ENCODE measurements at places on chromosomes 1 and 21.

DNA sequence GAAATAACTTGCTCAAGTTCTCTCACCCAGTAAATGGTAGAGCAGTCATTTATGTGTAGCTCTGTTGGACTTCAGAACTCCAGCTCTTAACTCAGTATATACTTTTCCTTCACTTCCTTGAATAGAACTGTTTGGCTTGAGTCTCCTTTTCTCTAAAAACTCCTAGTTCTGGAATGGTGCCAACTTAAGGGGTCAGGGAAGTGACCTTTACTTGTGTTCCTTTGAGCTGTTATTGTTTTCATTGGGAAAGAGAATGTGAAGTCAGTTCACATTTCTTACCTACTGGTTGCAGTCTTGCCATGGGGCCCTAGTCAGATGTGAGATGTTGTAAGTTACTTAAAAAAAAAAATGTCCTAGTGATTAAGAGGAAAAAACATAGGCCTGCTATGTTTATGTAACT, 77.0 kb upstream of the MACF1 start:
- no peak for DNase-seq

- DNase-seq, result no peak
Observed at GRCh38 chr1:183723571-183723970, 70.5 kb upstream of the APOBEC4 start.

DNA sequence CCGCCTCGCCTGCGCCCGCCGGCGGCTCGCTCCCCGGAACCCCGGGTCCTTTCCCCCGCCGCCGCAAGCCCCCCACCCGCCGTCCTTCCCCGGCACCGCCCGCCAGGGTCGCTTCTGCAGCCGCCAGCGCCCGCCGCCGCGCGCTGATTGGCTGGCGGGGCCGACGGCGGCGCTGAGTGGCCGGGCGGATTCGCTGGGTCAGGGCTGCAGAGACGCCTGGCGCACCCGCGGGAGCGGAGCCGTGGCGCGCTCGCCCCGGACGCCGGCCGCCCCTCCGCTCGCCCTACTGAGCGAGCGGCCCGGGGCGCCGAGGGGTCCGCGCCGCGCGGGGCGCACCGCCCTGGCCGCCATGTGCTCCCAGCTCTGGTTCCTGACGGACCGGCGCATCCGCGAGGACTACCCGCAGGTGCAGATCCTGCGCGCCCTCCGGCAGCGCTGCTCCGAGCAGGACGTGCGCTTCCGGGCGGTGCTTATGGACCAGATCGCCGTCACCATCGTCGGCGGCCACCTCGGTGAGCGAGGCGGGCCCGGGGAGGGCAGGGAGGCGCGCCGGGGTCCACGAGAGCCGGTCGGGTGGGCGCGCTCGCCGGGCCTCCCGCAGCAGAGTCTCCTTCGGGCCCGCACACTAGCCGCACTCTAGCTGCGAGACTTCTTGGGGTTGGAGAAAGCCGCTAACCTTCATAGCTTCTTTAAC, at the start of gene RIMKLA:
RIMKLA (plus strand) TSS at position 207 of the 694 bp plus-strand sequence; CDS start at position 350, 143 bp downstream.
- DNase-seq, result peak; percentile 42

DNA sequence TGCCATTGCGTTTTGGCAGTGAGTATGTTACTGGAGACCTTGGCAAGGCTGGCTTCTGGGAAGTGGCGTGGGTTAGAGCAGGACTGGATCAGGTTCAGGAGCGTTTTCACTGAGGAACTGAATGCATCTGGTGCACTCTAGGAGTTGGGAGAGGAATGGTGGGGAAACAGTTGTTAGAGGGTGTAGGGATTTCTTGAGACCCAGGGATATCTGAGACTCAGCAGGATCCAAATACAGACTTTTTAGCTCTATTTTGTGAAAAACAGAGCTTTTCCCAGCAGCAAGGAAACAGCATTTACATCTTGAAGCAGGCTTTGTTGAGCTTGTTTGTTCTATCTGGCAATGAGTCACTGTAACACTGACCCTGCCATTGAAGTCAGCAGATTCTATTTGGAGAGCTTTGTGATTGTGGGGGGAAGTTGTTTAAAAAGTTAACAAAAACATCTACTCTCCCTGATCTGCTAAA, 56.9 kb upstream of the NRIP1 start:
- DNase-seq, result no peak

GRCh38 chr1:231201979-231202633, 38.9 kb upstream of the GNPAT start:
- no peak for DNase-seq

DNA sequence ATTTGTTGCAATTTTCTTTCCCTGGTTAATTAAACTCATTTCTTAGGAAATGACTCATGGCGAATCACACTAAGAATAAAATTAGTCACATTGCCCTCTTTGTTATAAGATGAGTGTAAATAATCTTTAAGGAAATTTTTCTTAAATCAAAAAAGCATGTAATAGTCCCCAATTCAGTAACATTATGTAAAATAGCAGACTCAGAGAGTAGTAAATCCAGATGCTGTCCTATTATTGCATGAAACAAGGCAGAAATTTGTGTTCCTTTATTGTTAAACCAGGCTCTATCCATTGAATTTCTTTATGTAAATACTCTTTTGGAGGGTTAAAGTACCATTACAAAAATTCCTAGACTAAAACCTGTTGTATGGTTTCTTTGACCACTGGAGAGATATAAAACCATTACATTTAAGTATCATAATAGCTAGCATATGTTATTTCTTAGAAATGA, 154.5 kb upstream of the C1orf87 start:
- DNase-seq, result no peak

DNA sequence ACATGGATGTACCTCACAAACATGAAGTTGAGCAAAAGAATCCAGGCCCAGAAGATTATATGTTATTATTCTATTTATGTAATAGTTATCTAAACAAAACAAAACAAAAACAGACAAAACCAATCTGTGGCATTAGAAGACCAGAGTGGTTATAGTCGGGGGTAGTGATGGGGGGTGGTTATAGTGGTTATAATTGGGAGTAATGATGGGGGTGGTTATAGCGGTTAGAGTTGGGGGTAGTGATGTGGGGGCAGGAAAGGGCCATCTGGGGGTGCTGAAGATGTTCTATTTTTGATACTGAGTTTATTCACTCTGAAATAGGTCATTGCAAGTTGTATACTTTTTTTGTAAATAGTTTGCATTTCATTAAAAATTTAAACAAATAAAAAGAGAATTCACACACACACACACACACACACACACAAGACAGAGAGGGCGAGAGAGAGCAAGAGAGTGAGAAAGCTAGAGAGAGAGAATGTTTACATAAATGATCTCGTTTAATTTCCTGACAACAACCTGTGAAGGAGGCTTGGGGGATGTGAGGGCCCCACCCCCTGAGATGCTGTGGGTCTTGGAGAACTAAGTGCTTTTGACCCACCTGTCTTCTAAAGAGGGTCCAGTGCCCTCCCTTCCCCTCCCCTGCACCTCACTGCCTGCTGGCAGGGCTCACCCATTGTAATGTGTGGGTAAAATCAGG, 37.4 kb downstream of the RHOU start:
- DNase-seq, result no peak

GRCh38 chr1:14363707-14364413, 234.6 kb upstream of the KAZN start:
- DNase-seq, result no peak

GRCh38 chr1:161198897-161199431, at the start of gene ADAMTS4:
ADAMTS4 (minus strand) TSS chr1:161199054; CDS start chr1:161198627, 427 bp downstream.
- DNase-seq, result no peak

DNA sequence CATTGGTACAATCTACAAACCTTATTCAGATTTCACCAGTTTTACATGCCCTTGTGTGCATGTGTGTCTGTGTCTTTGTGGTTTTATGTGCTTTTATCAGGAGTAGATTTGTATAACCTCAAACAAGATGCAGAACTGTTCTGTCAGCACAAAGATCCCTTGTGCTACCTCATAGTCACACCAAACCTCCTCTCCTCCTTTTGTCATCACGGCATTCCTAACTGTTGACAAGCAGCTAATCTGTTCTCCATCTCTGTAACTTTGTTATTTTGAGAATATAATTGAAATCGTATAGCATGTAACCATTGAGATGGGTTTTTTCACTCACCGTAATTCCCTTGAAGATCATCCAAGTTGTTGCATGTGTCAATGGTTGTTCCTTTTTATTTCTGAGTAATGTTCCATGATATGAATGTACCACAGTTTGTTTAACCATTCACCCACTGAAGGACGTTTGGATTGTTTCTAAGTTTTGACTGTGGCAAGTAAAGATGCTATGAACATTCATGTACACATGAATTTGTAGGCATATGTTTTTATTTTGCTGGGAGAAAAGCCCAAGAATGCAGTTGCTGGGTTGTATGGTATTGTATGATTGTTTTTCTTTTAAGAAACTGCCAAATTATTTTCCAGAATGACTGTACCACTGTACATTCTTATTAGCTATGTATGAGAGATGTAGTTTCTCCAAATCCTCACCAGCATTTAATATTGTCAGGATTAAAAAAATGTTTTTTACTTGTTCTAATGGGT, 78.1 kb upstream of the B3GALT2 start:
- DNase-seq, result no peak

DNA sequence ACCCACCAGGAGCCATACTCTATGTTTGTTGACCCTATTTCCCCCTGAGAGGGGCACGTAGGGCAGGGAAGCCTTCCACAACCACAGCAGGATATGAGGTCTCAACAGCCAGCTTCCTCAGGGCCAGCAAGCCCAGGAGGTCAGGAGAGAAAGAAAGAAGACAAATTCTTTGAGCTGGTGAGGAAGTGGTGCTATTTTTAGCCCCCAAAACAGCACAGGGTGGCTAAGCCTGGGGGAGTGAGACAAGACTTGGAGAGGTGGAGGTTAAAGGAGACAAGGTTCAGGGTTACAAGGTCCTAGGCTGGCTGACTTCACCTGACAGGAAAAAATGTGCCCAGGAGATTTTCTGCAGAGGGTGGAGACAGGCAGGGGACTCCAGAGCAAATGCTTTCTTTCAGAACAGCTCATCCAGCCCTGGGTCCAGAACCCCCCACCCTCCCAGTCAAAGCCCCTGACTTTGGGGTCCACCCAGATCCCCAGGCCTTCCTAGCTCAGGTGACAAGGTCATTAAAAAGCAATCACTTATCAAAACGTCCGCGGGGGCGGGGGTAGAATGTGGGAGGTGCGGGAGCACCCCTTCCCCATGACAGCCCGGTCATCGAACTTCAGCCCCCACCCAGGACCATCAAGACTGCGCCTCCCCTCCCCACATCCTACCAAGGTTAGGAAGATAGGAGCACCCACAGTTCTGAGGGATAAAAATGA, 1.3 kb downstream of the SV2A start:
- no peak for DNase-seq

- DNase-seq, result no peak
Observed at GRCh38 chr21:15794277-15794912, 64.6 kb downstream of the USP25 start.

GRCh38 chr1:42456754-42457089, 379 bp downstream of the PPCS start:
- peak; percentile 56 for DNase-seq

DNA sequence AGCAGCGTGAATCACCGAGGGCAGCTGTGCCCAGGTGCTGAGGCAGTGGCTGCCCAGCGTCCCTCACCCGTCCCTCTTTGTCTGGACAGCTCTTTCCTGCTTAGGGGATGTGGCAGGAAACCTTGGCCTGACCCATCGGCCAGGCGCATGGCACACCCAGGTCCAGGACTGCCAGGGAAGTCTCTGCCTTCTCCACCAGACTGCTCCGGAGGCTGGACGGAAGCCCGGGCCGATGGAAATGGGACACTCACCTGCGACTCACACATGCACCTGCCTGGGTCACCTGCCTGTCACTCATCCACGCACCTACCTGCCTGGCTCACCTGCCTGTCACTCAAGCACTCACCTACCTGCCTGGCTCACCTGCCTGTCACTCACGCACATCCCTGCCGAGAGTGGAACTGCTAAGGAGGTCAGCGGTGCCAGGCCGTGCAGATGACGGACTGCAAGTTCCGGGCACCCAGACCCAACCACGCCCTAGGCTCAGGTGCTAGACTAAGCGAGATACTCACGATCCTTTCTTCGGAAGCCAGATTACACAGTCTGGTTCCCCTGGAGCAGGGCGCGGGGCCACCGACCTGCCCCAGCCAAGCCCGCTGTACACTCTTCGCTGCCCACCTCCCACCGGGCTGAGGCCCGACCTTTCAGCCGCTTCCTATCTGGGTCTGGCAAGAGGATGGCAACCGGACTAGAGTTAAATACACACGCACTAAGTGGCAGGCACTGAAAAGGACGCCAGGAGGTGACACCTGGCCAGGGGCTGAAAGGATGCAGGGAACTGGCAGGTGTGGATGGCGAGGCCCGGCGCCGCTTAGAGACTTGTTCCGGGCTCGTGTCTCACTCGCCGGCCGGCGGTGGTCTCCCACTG, 1.1 kb downstream of the UBE2J2 start:
- DNase-seq, result no peak

- DNase-seq, result peak; percentile 66
Observed at GRCh38 chr1:44031252-44032169, at the start of gene SLC6A9. SLC6A9 (minus strand) TSS chr1:44031462; CDS start chr1:44024277, 7,185 bp downstream.

- DNase-seq, result no peak
Observed at GRCh38 chr1:175628548-175629317, 114.7 kb downstream of the TNR start.

DNA sequence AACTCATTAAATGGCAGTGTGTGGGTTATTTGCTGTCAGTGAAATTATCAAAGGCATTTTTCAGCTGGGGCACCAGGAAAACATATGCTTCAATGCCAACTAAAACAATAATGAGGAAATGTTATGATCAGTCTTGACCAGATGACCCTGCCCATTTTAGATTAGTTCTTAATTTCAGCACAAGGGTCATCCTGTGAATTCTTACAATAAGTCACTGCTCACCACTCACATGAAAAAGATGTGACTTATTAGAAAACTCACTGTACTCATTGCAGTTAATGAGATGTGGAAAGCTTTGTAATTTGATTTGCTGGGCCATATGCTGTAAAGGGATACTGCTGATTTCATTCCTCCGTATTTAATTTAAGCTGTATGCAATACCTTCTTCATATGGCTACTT, 178.5 kb upstream of the LMO4 start:
- no peak for DNase-seq

GRCh38 chr1:58818075-58818474, 34.2 kb upstream of the JUN start:
- no peak for DNase-seq

DNA sequence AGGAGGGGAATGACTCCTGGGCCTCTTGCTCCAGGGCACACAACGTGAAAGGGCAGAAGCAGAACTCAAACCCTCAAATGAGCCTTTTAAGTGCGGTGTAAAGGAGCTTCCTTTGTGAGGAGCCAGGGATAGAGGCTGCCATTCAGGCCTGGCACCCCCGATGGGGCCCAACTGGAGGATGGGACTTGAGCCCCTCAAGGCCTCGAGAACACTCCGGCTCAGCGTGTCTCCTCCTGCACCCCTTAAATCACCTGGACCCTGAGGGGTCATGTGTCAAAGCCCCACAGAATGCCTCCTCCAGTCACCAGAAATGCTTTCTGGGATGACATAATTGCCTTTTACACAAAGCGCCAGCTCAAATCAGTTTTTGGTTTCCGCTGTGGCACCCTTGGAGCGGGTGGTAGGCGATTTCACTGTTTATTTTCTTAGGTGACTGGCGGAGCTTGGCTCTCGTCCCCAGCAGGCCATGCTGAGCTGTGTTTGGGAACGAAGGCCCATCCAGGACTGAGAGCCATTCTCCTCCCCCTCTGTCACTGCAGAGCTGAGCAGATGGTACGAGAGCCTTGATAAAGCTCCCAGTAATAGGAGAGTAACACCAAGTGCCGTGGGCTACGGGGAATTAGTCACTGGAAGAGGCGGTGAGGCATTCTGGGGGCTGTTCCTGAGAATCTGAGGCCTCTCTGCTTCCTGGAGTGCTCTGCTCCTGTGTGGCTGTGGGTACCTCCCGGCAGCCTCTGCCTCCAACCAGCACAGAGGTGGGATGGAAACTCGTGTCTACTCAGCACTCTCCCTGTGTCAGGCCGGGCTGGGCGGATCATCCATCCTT, 163.0 kb downstream of the GRIK3 start:
- DNase-seq, result no peak
